CD4-positive, alpha-beta T cell treated with Interleukin-6 for 4 hours (primary cell): ENCODE measurements at places on chromosomes 1 and 21.
A peak's percentile ranks its signal among the peaks of the same experiment; 100 is the strongest.

DNA sequence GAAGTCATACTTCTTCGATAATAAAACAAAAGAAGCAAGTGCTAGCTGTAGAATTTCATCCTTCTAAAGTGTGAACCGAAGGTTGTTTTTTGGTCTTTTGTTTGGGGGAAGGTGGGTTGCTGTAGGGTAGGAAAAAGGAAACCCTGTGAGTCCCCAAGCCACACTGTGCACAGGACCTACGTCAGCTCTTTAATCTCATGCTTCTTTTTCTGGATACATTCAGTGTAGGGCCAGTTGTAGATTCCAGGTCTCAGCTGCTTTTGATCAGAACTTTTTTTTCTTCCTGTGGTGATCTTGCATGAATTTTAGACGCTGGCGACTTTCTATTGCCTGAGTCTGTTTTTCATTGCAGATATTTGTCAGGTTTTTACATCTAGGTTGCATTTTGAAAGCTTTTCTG is 40.2 kb downstream of the BCL9 start:
- no peak for DNase-seq

GRCh38 chr1:160987359-160988050 is 32.9 kb upstream of the ITLN2 start:
- DNase-seq = no peak

GRCh38 chr1:203320591-203321272 is 15.4 kb downstream of the BTG2 start:
- peak; percentile 89 for DNase-seq

DNA sequence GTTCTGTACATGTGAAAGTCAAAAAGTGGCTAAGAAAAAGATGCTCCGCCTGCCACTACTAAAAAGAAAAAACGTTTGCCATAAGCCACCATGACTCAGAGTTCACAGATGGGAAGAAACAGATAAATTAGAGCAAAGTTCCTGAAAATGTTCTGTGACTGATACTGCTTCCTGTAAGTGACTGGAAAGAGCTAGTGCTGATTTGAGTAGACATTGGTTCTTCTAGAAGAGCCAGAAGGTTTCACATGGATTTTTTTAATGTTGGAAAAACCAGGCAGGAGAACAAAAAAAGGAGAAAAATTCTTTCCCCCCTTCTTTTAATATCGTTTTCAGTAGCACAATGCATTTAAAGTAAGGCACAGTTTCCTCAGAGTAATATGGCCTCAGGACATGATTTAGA is 221.4 kb downstream of the HLX start:
- no peak for DNase-seq

GRCh38 chr1:28113242-28113572 is 24.8 kb upstream of the EYA3 start:
- DNase-seq = no peak

GRCh38 chr1:35053433-35053832 is 21.7 kb upstream of the ZMYM6 start:
- DNase-seq = no peak

DNA sequence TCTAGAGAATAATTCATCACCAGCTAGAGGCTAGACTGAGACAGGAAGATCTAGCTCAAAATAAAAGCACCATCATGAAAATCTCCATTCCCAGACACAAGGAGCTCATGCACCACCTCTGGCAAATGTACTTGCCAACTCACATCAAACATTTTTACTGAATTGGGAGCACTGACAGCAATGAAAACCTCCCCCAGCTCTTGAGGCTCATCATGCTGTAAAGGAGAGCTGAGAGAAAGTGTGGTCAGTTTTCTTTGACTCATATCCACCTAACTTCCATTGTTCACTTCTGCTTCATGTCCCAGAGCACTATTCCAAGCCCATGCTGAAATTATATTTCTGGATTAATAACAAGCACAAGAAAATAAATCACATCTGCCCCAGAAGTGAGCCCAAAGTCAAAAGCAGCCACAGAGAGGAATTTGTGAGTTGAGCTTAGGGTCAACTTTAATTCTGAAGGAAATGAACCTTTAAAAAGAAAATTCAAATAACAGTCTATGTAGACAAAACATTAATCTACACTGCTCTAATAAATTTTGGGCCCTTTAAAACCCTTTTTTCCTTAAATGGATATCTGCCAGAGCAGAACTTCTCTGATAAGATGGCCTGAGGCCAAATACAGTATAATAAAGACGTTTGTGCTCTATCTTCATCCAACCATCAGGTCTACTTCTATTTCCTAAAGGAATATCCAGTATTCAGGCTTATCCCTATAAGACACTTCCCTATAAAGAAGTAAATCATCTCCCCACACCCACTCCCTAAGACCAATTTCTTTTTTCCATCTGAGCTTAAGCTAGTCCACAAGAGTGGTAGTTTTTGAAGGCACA is 85.9 kb upstream of the ADAM30 start:
- DNase-seq = no peak

GRCh38 chr1:23742670-23743286 is 493 bp upstream of the ELOA start:
- no peak for DNase-seq

- DNase-seq = no peak
These were observed 241.0 kb downstream of the GPATCH2 start for GRCh38 chr1:217389895-217390294.

DNA sequence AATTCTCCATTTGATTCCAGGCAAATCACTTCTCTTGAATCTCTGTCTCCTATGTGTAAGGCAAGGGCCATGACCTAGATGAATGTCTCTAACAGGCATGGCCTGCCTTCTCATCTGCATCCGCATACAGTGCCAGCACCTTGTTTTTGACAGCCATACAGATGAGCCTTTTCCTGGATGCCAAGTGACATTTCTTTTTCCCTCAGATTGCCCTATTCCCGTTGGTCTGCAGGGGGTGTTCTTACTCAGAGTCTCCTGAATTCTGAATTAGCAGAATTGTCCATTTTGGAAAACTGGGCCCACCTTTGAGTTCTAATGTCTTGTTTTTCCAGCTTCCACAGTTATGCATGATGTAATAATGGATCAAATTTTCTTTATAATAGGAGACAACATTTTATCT is 88.0 kb upstream of the ADAR start:
- DNase-seq = no peak

DNA sequence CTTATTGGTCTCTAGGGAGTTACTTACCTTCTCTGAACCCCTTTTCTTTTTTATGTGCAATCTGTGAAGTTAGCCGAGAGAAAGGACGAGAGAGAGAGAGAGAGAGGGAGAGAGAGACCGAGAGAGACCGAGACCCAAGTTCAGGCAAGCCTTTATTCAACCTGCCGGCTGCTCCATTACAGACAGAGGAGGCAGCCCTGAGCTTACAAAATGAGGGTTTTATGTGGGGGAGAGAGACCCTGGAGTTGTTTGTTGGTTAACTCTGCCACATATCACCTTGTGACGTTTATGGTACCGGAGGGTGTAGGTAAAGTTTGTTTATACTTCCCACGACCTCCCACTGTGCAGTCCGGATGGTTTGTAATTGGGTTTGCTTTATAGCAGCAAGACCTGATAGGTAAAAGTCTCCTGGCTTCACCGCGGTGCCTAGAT is 1.5 kb upstream of the MCOLN3 start:
- DNase-seq = no peak

GRCh38 chr1:5264476-5264875 is 610.1 kb downstream of the AJAP1 start:
- DNase-seq = no peak

- no peak for DNase-seq
These were observed 81.3 kb downstream of the NEK7 start for GRCh38 chr1:198238121-198238520.

- DNase-seq = no peak
These were observed 1873.5 kb downstream of the NCAM2 start for GRCh38 chr21:22871692-22872091.

GRCh38 chr1:84862810-84863251 is 30.2 kb downstream of the LPAR3 start:
- DNase-seq = peak; percentile 63

DNA sequence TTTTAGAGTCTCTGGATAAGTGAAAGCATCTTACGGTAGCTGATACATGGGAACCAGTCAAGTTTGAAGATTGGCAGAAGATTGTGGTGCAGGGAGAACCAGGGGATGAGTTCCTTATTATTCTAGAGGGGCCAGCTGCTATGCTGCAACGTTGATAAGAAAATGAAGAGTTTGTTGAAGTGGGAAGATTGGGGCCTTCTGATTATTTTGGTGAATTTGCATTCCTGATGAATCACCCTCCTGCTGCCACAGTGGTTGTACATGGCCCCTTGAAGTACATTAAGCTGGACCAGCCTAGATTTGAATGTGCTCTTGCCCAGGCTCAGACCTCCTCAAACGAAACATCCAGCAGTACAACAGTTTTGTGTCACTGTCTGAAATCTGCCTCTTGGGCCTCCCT is 45.9 kb downstream of the BTBD8 start:
- no peak for DNase-seq

GRCh38 chr1:107943694-107944093 is 21.3 kb downstream of the VAV3 start:
- DNase-seq = no peak

GRCh38 chr1:20071416-20071815 is 1.4 kb downstream of the PLA2G5 start:
- DNase-seq = no peak

GRCh38 chr1:46422261-46422871 is 28.2 kb downstream of the FAAH start:
- DNase-seq = no peak

- no peak for DNase-seq
These were observed 4.0 kb downstream of the AKR7A2 start for GRCh38 chr1:19307794-19308508.

DNA sequence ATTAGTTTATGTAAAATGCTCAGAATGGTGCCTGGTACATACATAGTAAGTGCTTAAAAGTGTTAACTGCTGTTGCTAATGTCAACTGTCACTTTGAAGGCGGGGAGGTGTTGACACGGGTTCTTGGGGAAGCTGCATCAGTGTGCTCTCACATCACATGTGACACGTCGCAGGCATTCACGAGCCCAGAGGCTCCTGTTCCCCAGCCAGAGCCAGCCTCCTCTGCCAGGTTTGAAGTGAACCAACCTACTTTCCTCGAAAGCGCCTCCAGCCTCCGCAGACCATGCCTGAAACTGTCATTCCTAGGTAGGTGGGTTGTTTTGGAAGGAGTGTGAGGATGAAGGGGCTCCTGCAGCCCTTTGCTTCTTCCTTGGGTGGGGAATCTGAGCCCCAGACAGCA is 13.8 kb downstream of the GALNT2 start:
- no peak for DNase-seq

DNA sequence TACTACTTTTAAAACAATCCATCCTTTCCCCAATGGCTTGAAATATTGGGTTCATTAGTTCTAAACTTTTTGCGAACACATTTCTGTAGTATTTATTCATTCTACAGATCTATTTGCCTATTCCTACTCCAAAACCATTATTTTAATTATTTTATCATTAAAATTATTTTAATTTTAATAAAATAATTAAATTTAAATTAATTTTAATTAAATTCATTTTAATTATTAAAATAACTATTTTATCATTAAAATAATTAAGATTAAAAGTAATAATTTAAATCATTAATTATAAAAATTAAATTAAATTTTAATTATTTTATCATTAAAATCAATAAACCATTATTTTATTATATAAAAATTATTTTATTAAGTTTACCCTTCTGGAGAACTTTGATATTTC is 15.6 kb downstream of the EDEM3 start:
- DNase-seq = no peak

GRCh38 chr1:68143633-68144032 is 88.7 kb downstream of the WLS start:
- no peak for DNase-seq

GRCh38 chr1:183571678-183572268 is 18.5 kb downstream of the NCF2 start:
- no peak for DNase-seq

- no peak for DNase-seq
These were observed 24.9 kb downstream of the MATN1 start for GRCh38 chr1:30698401-30698981.

- DNase-seq = no peak
These were observed 7.8 kb upstream of the SRRM1 start for GRCh38 chr1:24635195-24635843.

GRCh38 chr1:180230791-180231505 is 884 bp downstream of the LHX4 start:
- no peak for DNase-seq

- DNase-seq = no peak
These were observed 15.1 kb downstream of the ZBTB17 start for GRCh38 chr1:15960808-15961207.
